Aortic smooth muscle cell (primary cell): ENCODE measurements at places on chromosomes 1 and 21. TPM values are rescaled to one million over a fixed set of nuclear protein-coding genes. Genes with fewer than 3 reads are reported as not detected.

UTS2 gene
- not detected in 2 replicates for total RNA-seq

CACHD1 gene
- total RNA-seq, result 2.8 and 3.7 TPM in 2 replicates

LAMC2 gene
- 5.0 and 5.3 TPM in 2 replicates for total RNA-seq

CA6 gene
- total RNA-seq, result not detected in 2 replicates

PTPN7 gene
- total RNA-seq, result not detected in 2 replicates
